ENCODE measurements at places on chromosomes 6 and 20.

DNA sequence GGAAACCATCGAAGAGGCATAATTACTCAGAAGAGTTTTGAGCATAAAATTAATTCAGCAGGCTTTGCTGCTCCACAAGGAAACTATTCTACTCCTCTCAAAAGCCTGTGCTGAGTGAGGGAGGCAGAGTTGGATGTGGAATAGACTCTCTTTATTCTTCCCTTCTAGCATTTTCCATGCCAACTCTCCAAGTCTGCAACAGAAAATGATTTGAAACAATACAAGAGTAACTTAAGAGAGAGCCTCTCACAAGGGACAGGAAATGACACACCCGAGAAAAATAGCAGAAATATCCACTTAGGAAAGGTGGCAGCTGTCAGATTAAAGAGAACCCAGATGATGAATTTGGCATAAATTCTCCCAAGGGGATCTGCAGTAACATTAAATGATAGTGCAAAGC lies 26.3 kb upstream of the LAMP5 start:
- DNase-seq, result peak; percentile 66

- no peak for DNase-seq
Measured at GRCh38 chr20:36465109-36466080, 75.9 kb upstream of the MYL9 start.

DNA sequence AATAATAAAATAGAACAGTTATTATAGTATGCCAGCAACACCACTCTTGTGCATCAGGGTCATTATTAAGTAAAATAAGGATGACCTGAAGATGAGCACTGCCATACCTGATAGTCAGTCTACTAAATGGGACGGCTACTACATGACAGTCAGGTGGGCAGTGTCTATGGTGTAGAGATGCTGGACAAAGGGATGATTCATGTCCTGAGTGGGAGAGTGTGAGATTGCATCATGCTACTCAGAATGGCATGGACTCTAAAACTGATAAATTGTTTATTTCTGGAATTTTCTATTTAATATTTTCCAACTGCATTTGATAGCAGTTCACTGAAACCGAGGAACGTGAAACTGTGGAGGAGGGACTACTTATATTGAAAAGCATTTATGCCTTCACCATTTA lies 38.8 kb downstream of the SNX9 start:
- DNase-seq, result no peak

DNA sequence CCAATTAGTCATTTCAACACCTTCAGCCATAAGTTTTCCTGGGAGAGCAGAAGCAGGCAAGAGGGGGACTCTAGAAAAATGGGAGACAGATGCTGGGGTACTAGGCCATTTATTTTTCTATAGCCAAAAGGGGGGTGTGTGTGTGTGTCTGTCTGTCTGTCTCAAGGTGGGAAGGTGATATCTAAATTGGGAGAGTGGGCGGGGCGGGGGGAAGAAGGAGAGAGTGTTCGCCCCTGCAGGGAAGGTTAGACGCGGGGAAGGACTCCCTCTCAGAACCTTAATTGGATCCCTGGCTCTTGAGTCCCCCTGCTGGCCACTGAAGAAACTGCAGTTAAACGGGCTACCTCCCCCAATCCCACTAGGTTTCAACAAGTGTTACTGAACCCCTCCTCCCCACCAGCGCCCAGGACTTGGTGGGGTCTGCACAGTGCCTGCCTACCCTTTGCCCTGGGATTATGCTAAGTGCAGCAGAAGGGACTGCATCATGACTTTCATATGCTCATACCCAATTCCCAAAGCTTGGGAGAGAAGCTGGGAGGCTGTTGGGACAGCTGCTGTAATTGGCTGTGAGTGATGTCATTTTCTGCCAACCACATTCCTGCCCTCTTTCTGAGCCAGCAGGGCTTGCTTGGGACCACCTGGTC lies 45.8 kb downstream of the FOXP4 start:
- DNase-seq, result peak; percentile 68

DNA sequence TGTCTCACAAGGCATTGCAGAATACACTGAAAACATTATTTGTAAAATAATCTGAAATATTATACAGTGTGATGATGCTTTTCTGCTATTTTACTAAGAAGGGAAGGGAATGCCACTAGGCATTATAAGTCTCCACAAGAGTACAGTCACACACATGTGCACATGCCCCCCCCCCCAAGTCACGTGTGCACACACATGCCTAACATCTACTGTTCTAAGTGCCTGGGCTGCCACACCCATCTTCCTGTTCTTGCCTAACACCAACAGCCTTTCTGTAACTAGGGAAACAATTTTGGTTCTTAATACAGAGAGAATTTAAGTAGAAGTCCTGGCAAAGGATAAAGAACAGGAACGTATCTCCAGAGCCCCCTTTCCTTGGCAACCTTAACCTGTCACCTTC lies 58.2 kb upstream of the BCLAF1 start:
- no peak for DNase-seq

GRCh38 chr20:52150440-52151258 lies 40.9 kb downstream of the ZFP64 start:
- DNase-seq, result no peak

- peak; percentile 64 for DNase-seq
Measured at GRCh38 chr20:42083280-42083679, 465.1 kb upstream of the CHD6 start.

- DNase-seq, result peak; percentile 22
Measured at GRCh38 chr6:17393892-17394631, 667 bp downstream of the CAP2 start.

GRCh38 chr6:22298475-22298890 lies 1.6 kb upstream of the PRL start:
- no peak for DNase-seq

DNA sequence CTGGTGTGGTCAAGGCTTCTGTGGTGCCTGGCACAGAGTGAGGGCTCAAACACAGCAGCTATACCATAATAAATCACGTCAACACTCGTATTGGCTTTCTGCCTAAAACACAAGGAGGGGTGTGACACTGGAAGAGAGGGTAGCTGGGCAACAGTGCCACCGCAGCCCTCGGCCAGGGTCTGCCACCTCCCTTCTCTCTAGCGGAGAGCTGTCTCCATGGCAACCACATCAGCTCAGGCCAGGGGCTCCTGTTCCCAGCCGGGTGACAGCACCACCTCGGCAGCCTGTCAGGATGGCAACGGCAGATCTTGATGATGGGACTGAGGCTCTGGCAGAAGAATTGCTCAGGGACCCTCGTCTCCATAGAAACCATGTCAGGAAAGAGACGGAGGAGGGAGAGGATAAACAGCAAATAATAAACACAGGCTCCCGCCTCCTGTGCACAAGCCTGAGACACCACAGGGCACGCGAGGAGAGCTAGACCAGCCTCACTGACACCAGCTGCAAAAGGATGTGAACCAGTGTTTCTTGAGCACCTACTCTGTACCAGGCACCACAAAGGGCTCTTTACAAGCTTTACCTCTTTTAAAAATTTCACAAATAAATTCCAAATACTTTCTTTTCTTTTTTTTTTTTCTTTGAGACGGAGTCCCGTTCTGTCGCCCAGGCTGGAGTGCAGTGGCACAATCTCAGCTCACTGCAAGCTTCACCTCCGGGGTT lies 50.4 kb upstream of the TLDC2 start:
- DNase-seq, result peak; percentile 50

DNA sequence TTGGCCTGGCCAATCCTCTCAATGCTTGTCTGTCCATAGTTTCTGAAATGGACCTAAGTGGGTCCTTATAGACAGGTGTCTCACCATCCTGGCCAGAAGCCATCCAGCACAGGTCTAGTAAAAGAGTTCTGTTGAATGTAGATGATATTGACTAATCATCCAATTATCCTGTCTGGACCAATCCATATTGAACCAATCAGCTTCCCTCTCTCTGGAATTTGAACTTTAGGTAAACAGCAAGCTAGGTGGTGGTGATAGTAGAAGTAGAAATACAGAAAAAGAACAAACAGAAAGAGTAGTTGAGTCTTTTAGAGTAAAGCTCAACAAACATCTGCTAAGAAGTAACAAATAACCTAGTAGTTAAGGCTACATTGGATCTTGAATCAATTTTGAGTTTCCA lies 9.5 kb upstream of the PNRC1 start:
- no peak for DNase-seq

GRCh38 chr20:32009564-32009963 lies 674 bp upstream of the CCM2L start:
- DNase-seq, result no peak

DNA sequence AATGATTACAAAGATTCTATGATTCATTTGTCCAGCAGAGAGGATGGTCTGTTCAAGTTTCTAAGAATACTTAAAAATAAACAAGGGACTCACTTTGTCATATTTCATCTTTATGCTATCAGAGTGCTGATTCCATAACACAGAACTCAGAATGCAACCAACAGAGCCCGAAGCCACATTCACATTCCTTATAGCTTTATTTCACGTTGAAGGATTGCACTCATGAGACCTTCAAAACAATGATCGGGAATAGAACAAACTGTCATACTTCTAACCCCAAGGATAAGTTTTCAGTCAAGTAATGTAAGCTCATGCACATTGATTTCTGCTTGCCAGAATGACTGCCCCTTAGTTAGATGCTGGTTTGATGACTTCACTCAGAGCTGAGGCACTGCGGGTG lies 25.2 kb downstream of the FNDC1 start:
- DNase-seq, result no peak

DNA sequence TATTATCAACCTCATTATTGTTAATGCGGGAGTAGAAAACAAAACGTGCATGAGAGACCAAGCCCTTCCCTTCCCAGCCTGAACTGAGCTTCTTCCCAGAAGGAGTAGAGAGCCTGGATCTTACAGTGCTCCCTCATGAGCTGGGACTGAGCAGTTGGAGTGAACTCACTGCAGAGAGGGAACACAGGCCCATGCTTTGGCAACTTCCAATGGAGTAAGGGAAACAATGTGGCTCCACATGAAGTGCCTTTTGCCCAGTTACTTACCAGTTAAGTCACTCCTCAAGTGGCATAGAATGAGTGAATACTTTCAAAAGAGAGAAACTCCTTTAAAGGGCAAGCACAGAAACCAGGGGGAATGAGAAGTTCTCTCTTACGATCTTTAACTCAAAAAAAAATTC lies 12.4 kb downstream of the FHL5 start:
- no peak for DNase-seq

- no peak for DNase-seq
Measured at GRCh38 chr6:144314562-144314961, 29.4 kb downstream of the UTRN start.

GRCh38 chr6:149925974-149926777 lies 3.3 kb upstream of the RAET1G start:
- DNase-seq, result peak; percentile 84

- no peak for DNase-seq
Measured at GRCh38 chr6:26360451-26361416, 4.3 kb upstream of the BTN3A2 start.

GRCh38 chr6:107488174-107488874 lies 1.6 kb upstream of the SOBP start:
- no peak for DNase-seq

DNA sequence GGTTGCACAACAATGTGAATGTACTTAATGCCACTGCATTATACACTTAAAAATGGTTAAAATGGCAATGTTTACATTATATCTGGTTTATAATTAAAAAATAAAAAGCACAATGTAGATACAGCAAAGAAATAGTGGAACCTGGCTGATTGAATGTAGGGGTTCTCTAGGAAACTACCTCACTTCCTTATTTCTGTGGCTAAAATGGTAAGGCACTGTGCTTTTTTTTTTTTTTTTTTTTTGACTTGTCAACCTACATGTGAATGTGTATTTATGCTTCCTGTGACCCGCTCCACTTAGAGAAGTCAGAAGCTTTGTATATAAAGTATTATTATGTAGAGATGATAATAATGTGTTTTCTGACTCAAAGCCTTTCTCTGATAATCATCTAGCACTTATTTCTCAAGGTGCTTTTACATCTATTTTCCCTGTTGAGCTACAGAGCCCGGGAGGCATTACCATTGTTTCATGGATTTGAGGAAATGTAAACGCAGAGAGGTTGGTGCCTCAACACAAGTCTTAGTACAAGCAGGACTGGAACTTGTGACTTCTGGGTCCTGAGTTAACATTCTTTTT lies 55.0 kb downstream of the SOX4 start:
- DNase-seq, result no peak

DNA sequence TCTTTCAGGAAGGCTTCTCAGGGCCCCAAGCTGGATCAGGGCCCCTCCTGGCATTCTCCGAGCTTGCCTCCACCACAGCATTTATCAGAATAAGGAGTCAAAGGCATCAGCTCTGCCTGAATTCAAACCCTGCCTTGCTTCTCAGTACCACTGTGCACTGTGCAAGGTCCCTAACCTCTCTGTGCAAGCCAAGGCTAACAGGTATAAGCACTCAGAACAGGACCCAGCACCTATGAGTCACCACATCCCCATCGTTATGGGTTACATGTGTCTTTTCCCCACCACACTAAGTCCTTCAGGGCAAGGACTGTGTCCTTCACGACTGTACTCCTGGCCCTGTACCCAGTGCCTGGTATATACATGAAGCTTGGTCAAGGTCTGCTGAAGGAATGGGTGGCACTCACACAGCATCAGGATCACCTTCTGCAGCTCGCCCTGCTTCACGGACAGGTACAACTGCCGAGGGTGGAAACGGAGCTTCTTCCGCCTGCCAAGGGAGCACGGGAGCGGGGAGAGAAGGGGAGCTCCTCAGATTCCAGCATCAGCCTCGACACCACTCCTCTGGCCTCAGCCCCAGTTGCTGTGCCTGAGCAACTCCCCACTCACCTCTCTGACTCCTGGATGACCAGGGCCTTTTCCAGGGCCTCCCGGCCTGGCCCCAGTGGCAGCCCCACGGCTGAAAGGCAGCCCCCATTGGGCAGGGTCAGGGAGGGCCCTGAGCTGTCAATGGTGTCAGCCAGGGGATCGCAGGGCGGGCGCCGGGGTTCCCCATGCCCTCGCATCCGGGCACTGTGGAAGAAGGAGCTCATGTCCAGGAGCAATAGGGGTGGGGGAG lies 8.6 kb upstream of the SLC44A4 start:
- DNase-seq, result no peak

DNA sequence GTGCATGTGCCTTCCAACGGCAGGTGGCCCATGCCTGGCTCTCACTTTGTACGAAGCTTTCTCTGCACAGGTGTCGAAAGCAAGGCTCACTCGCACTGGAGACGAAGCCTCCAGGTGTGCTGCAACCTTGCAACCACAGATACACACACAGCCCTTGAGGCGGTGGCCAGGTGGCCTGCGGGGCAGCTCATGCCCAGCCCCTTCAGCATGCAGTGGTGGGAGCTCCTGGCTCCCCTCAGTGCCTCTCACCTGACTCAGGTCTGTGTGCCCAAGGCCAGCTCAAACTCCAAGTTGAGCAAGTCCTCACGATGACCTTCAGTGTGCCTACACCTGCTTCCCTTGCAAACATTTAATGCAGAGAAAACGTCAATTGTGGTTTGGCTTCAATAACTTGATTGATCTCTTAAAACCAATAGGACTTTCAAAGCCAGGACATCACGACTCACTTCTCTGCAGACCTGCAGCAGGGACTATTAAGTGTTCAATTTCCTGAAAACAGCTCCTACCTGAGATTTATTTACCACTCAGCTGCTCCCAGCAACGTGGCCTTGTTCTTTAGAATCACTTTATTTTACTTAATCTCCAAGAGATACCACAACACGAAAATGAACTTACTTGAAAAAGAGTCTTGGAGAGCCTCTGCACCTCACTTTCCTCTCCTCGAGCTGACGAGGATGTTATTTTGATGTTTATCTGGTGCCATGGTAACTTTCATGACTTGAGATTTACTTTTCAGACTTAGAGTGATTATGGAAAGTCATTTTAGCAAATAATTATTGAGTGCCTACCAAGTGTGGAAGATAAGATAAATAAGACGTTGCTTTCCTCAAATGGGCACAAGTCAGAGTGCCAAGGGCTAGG lies 86.3 kb downstream of the SLC22A23 start:
- no peak for DNase-seq

- no peak for DNase-seq
Measured at GRCh38 chr6:31422587-31422986, 19.2 kb downstream of the MICA start.
